Fibroblast of villous mesenchyme (primary cell): ENCODE measurements at places on chromosomes 5 and 9.
A peak's percentile ranks its signal among the peaks of the same experiment; 100 is the strongest.

DNA sequence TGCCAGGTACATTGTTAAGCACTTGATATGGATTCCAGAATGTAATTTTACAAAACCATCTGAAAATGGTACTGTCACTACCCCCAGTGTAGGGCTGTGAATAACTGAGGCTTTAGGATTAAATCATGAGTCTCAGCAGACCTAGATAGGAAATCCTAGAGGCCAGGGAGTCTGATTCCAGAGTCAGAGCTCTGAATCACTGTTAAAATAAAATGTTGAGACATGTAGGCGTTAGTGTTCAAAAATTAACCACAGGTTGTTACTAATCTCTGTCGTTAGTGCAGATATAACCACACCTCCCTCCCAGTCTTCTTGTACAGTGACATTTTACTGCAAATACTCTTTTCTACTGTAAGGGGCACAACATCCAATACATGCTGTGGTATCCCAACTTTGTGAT lies 1828.8 kb downstream of the MAT2B start:
- no peak for DNase-seq

DNA sequence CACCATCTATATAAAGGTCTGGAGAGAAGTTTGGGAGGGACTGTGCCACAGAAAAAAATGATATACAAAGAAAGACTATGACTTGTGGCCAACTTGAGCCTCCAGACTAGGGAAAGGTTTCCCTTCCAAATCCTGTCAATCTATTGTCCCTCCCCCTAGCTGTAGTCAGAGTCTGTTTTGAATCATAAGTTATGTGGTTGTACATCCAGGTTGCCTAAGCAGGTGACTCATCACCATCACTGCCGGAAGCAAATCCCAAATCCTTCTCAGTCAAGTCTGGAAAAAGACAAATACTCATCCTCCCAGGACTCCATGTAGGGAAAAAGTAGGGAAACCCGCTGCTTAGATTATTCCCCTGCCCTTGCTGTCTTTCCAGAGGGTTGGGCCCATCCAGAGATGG lies 235.7 kb downstream of the CDK5RAP2 start:
- DNase-seq, result peak; percentile 71

GRCh38 chr5:126506079-126506478 lies 82.9 kb downstream of the GRAMD2B start:
- DNase-seq, result no peak

GRCh38 chr5:77367741-77368140 lies 124.4 kb downstream of the WDR41 start:
- no peak for DNase-seq

GRCh38 chr9:124870723-124871122 lies 8.8 kb downstream of the ARPC5L start:
- no peak for DNase-seq

DNA sequence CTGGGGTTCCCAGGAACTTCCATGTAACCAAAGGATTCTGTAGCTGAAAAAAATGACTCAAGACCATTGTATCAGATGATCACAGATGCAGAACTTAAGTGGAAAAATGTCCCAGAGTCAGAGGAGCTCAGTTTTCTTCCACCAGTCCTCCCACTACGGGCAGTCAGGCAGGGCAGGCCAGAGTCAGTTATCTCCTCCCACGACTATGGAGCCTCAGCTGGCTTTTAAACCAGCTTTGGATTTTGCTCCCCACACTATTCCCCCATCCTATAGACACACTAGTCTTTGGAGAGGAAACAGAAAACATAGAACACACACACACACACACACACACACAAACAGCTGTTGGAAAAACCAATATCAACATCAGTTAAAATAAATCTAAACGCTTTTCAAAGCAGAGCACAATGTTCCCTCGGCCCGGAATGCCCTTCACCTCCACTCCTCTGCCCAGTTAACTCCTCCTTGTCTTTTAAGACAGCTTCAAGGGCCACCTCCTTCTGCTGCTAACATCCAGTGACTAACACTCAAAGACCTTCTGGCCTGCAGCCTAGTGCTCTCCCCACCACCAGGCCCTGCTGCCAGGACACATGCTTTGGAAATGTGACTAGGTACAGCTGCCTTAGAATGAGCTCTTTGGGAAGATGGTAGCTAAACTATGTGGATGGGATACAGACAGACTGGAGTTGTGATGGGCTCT lies 56.8 kb downstream of the NIPAL4 start:
- peak; percentile 89 for DNase-seq

- no peak for DNase-seq
Observed at GRCh38 chr5:165894916-165895315, 2389.5 kb downstream of the MAT2B start.

GRCh38 chr5:103582364-103582763 lies 19.8 kb upstream of the NUDT12 start:
- DNase-seq, result peak; percentile 52

DNA sequence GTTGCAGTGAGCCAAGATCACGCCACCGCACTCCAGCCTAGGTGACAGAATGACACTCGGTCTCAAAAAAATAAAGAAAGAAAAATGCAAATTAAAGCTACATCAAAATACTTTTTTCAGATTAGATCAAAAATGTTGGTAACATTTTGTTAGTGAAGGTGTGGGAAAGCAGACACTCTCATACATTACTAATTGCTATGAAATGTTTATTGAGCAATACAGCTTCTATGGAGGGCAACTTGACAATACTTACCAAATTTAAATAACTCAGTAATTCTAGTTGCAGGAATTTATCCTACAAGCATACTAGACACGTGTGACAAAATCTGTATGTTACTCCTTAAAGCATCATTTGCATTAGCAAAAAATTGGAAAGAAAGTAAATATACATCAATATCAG lies 4.1 kb downstream of the TRIM23 start:
- DNase-seq, result no peak

DNA sequence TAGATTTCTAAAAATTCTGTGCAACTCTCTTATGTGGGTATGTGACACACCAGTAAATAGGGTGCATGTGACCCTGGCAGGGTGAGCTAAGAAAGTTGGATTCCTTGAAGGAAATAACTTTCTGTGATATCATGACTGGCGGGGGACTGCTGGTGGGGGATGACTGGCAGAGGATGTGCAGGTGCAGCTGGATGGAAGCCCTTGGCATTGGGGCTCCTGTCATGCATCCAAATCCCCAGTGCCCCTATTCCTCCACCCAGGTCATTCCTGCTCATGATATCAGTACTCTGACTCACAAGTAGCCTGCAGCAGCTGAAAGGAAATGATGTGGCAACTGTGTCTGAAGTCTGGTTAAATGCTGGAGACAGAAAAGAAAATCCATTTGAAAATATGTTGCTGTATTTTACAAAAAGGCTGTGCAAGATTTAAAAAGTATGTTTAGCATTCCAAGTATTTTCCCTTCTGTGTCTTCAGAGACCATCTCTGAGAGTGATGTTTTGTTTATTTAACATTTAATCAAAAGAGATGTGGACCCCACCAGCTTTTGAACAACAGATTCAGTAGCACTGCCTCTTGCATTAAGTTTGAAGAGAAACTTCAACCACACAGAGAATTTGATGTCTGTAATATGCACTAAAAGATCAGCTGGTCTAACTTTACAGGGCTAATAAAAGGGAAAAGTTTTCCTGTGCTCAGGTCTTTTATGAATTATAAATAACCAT lies 17.9 kb upstream of the ZSWIM6 start:
- peak; percentile 94 for DNase-seq

- no peak for DNase-seq
Observed at GRCh38 chr5:54946306-54946819, 39.0 kb downstream of the ESM1 start.

GRCh38 chr9:6183227-6183551 lies 32.4 kb upstream of the IL33 start:
- no peak for DNase-seq

- peak; percentile 43 for DNase-seq
Observed at GRCh38 chr9:70594386-70594944, 180.0 kb upstream of the KLF9 start.

DNA sequence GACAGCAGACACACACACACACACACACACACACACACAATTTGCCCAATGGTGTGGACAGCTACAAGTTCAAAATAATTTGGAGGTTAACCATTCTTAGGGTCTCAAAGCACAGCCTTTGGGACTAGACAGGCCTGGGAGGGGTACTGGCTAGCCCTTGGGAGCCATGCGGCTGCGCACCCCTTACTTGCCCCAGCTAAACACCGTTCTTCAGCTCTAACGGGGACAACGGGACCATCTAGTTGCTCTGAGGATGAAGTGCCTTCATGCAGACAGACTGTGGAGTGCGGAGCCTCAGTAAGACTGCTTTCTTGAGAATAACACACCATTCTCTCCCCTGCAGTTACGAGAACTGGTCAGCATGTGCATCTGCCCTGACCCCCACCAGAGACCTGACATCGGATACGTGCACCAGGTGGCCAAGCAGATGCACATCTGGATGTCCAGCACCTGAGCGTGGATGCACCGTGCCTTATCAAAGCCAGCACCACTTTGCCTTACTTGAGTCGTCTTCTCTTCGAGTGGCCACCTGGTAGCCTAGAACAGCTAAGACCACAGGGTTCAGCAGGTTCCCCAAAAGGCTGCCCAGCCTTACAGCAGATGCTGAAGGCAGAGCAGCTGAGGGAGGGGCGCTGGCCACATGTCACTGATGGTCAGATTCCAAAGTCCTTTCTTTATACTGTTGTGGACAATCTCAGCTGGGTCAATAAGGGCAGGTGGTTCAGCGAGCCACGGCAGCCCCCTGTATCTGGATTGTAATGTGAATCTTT lies 64.6 kb downstream of the PSMB7 start:
- DNase-seq, result no peak

DNA sequence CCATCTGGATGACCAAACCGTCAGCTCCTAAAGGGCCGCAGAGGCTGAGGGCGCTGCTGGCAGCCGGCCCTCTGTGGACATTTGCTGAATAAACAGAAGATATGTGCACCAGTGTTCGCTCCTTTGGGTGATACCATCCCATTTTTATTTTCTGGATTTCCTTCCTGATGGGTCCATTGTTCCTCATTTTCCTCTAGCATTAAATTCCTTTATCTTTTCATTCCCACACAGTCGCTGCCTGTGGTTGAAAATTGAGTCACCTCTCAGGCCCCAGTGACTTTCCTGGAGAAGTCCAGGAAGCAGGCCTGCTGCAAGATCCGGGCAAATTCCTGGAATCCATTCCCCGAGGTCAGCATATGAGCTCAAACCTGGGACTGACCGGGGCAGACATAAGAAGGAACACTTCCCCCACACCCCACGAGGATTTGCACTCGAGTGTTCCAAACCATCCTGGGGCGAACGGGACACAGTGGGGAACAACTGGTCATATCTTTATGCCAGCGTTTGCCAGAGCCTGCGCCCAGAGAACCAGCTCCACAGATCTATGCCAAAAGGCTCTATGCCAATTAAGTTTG lies 86.7 kb upstream of the PCA3 start:
- no peak for DNase-seq

GRCh38 chr5:81542242-81542641 lies 148.3 kb upstream of the ACOT12 start:
- no peak for DNase-seq

GRCh38 chr5:151492729-151493128 lies 45.3 kb downstream of the SLC36A1 start:
- DNase-seq, result peak; percentile 28

- DNase-seq, result no peak
Observed at GRCh38 chr5:42569325-42569724, 146.1 kb downstream of the GHR start.

DNA sequence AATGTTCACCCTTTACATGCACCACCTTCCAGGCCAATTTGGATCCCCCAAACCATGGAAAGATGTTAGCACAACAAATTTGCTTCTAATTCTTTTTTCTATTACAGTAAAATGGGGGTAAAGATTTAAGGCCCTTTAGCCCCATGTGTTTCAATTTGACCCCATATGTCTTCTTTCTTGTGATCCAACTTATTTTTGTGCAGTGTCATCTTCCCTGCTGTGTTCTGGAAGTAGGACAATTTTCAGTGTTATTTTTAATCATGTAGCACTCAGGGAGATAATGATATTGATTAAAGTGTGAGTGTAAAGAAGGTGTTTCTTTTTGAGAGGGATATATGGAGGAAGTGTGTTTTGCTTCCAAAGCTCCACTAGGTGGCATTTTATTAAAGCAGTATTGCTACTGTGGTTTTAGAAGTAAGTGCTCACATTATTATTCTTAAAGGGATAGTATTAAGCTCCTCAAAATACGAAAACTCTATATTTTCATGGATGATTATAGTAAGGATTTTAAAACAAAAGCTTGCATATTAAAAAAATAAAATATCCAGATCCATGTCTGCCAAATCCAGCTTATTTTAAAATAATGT lies 118.7 kb upstream of the ATP10B start:
- peak; percentile 1 for DNase-seq

DNA sequence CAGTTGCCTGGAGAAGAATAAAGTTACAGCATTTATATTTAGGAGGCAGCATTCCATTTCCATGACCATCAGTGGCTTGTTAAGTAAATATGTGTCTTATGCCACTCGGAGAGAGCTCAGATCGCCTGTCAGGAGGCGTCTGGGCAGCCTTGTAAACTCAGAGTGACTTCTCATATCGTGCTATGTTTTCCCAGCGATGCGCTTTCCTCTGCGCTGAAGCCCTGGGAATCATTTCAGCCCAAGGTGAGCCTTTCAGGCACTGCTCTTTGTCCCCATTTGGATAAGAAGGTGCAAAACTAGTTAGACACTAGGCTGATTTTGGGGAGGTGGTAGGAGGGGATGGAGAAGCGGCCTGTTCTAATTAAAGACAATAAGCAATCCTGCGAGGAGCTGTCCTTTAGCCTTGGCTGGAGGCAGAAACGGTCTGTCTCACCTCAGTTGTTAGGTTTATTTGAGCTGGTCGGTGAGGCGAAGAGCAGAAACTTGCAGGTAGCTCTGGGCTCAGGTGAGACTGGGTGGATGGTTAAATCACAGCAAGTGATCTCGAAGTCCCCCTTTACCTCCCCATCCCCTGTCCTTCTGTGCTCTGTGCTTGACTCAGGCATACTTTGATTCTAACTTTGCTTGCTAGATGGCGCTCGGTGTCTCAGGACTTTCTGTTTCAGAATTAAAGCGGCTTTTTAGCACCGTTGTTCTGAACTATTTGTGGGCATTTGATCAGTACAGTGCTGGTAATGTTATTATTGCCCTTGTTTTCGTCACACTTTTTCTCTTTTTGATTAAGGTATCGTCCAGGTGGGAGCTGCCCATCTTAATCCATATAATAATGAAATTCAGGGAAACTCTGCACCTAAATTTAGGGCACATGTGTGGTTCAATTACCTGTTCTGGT lies 24.6 kb downstream of the NR2F1 start:
- DNase-seq, result peak; percentile 61

DNA sequence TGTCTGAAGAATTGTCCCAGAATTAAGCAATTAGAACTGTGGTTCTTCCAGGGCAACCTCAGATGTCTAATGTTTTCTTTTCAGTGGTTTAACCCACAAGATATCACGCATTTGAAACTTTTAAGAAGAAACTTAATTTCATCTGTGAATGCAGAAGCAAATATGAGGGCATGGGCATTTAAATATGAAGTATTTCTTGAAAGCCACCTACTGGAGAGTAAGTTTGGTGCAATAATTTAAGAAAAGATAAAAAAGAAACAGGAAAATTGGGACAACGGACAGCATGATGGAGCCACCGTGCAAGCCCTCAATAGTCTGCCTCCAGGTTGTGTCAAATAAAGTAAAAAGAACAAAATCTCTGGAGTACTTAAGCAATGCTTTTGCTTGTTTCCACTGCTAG lies 1.2 kb upstream of the CAPSL start:
- no peak for DNase-seq
